ENCODE measurements at places on chromosomes 11 and 22. TPM values are rescaled to one million over a fixed set of nuclear protein-coding genes. Genes with fewer than 3 reads are reported as not detected.

GRCh38 chr22:18031695-18032454, 7.5 kb upstream of the MICAL3 start:
- peak; percentile 26 for DNase-seq

- DNase-seq, result no peak
These were observed 50.9 kb downstream of the ETS1 start for GRCh38 chr11:128536506-128536905.

The SMTNL1 gene
- total RNA-seq, result not detected

- no peak for DNase-seq
These were observed 914.5 kb downstream of the METTL15 start for GRCh38 chr11:29022676-29023075.

- no peak for DNase-seq
These were observed 1.1 kb downstream of the TLCD5 start for GRCh38 chr11:120326228-120326627.

The LINC01488 gene
- total RNA-seq, result not detected

DNA sequence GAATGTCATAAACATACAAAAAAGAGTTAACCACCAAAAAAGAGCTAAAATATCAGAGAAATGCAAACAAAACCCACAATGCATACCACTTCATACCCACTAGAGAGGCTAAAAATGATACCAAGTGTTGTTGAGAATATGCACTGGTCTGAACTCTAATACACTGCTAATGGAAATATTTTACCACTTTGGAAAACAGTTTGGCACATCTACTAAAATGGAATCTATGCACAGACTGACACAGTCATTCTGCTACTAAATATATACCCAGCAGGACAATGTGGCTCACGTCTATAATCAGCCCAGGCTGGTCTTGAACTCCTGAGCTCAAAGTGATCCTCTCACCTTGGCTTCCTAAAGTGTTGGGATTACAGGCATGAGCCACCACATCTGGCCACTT, 18.0 kb downstream of the MAPK1 start:
- DNase-seq, result no peak

The NCR3LG1 gene
- 2.1 TPM for total RNA-seq

DNA sequence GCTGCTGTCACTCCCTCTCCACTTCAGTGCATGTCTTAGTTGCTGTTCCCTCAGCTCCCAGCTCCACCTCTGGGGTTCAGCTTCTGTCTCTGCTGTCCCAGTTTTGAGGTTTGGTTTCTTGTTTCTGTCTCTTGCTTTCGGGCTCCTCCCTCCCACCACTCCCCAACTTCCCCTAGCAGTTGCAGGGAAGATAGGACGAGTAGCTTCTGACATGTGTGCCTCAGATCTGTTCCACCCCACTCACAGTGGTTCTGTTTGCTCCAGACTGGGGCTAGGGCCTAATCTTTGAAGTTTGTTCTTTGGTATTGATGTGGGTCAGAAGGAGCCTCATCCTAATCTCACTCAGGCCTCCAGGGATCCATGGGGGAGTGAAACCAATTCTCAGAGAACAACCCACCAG, 2.6 kb upstream of the RRM1 start:
- no peak for DNase-seq

The C11orf16 gene
- not detected for total RNA-seq

- no peak for DNase-seq
These were observed 255.9 kb downstream of the FAT3 start for GRCh38 chr11:92480499-92480898.

All from sciatic nerve (tissue), 2 donors.